Ovary (tissue), 10 donors: ENCODE measurements at places on chromosomes 4 and X.

GRCh38 chr4:1011022-1011665 lies at the start of gene FGFRL1:
FGFRL1 (plus strand) TSS chr4:1011626; CDS start chr4:1012486, 860 bp downstream.
- peak; percentile 95 for DNase-seq

DNA sequence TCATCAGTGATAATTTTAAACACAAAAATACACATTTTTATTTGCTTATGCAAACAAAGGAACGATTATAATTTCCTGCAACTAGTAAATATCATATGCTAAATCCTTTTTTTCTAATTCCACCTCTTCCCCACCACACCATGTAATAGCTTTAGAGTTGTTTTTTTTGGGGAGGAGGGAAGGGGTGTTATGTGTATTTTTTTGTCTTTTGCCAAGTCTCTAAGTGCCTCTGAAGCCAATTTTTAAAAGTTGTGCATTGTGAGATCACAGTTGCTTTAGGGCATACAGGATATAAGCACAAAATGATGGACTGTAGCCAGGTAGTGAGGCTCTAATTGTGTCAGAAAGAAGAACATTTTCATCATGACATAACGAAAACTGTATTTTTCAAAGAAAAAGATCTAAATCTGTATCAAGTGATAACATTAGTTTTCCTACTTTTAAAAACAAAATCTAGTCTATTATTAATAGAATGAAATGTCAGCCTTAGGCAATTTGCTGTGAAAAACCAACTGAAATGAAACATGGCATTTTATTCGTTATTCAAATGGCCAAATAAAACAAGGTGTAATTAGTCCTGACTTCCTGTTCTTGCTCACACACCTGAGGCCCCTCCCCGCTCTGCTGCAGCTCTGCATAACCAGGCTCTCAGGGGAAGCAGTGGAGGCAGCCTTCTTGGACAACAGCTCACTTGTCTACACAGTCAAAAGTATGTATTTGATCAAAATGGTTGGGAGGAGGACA lies 157.4 kb downstream of the PALLD start:
- DNase-seq, result no peak

- DNase-seq, result no peak
These were observed 306.0 kb downstream of the RPA4 start for GRCh38 chrX:97189668-97190067.

DNA sequence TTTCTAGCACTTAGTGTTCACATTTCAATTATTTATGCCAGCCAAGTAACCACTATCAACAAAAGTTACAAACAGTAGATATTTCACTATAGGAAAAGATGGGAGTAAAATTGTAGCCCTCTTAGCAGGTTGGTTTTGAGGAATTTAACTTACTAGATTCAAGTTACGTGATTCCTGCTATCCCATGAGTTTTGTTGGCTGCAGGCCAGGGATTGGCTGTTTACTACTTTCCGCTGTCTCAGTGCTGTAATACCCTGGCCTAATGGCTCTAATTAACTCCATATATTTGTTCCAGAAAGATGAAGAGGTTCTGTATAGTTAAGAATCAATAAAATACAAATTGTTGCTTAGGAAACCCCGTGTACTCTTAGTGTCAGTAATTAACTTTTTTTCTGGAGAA lies 55.5 kb upstream of the MAGED1 start:
- DNase-seq, result peak; percentile 51

- DNase-seq, result no peak
These were observed 654.4 kb downstream of the IQCM start for GRCh38 chr4:149161247-149161646.

- no peak for DNase-seq
These were observed 16.2 kb upstream of the GNRHR start for GRCh38 chr4:67770422-67770821.

- DNase-seq, result no peak
These were observed 1.8 kb downstream of the PRSS12 start for GRCh38 chr4:118350961-118351360.

- DNase-seq, result no peak
These were observed 168.5 kb upstream of the SH3RF1 start for GRCh38 chr4:169439244-169439643.

- no peak for DNase-seq
These were observed 10.2 kb downstream of the SAP30 start for GRCh38 chr4:173380987-173381386.

GRCh38 chrX:69176053-69176452 lies 10.8 kb upstream of the PJA1 start:
- DNase-seq, result no peak

GRCh38 chrX:122238801-122239200 lies 945.3 kb upstream of the GRIA3 start:
- DNase-seq, result no peak

- peak; percentile 57 for DNase-seq
These were observed 81.7 kb downstream of the PWWP3B start for GRCh38 chrX:106249706-106250379.

- no peak for DNase-seq
These were observed 23.1 kb downstream of the DACH2 start for GRCh38 chrX:86171366-86171765.

- DNase-seq, result no peak
These were observed 30.2 kb upstream of the NKX6-1 start for GRCh38 chr4:84529169-84529751.

DNA sequence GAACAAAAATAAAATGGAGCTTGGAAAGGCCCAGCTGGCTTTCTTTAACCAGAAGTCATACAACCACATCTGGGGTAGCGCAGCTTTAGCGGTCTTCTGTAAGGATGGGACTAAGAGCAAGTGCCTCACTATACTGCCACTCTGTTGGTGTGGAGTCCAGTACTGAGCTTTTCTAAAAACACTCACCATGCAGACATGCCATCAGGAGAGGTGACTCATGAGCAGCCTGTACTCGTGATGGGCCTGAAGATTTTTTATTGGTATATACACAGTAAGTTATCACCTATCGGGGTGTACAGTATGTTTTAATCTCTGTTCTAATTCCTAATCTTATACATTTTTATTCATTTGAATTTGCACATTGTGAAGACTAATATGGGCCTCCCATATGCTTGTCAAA lies 9.6 kb downstream of the PPP3CA start:
- no peak for DNase-seq

GRCh38 chrX:94053575-94053974 lies 379.6 kb downstream of the FAM133A start:
- DNase-seq, result no peak

DNA sequence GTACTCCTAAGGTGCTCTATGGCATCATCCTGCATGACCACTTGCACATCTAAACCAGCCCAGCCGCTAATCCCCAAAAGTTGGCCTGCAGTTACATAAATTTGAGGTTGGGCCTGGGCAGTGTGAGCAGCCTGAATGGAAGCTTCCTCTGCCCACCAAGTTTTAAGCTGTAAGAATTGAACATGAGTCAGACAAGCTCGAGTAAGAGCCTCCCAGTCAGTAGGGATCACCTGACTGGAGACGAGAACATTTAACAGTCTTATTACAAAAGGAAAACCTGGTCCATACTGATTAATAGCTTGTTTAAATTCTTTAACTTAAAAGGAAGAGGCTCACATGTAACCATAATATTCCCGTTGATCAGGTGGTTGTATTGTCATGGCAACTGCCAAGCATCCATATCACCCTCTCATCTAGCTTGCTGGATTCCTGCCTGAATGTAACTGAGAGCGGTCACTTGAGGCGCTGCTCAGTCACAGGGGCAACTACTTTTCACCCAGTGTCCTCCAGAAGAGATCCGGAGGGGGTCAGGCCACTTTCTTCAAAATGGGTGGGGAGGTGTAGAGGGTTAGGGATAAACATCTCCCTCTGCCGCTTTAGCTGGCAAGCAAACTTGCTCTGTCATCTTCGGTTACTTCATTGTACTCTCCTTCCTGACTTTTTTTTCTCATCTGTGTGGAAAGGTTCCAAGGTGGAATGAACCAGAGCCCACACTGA lies 56.6 kb upstream of the WDR1 start:
- DNase-seq, result no peak

GRCh38 chr4:13523591-13524503 lies 20.5 kb downstream of the NKX3-2 start:
- no peak for DNase-seq

GRCh38 chr4:86487738-86488348 lies 106.3 kb upstream of the PTPN13 start:
- no peak for DNase-seq

DNA sequence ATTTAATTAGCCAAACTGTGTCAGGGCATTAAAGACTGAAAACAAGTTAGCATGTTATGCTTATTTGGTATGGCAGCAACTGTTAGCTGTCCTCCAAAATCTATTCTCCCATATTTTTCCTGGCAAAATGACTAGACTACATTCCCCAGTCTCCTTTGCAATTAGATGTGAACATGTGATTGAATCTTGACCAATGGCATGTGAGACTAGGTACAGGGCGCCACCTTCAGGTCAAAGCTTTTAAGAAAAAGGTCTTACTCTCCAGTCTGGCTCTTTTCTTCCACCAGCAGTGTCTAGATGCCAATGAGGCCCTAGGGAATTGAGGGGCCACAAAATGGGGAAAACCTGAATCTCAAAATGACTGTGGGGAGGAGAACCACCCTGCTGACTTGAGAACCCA lies 408.2 kb downstream of the SMARCA1 start:
- no peak for DNase-seq

- no peak for DNase-seq
These were observed 3.6 kb upstream of the LEF1 start for GRCh38 chr4:108172231-108172752.

GRCh38 chr4:7381221-7381889 lies 53.4 kb downstream of the PSAPL1 start:
- DNase-seq, result peak; percentile 20

DNA sequence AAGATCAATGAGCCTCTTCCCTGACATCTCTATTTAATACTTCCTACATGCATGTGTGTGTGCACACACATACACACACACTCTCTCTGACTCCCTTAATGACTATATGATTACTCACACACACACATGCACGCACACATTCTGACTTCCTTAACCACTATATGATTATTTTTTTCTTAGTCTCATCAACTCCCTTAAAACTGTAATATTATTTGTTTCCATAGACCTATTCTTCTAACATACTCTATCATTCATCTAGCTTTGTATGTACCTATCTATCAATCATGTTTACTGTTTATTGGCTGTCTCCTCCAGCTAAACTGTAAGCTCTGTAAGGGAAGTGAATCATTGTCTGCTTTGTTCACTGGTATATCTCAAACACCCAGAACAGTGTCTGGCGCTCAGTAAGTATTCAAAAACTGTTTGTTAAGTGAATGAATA lies 236.6 kb downstream of the RASL11B start:
- no peak for DNase-seq

DNA sequence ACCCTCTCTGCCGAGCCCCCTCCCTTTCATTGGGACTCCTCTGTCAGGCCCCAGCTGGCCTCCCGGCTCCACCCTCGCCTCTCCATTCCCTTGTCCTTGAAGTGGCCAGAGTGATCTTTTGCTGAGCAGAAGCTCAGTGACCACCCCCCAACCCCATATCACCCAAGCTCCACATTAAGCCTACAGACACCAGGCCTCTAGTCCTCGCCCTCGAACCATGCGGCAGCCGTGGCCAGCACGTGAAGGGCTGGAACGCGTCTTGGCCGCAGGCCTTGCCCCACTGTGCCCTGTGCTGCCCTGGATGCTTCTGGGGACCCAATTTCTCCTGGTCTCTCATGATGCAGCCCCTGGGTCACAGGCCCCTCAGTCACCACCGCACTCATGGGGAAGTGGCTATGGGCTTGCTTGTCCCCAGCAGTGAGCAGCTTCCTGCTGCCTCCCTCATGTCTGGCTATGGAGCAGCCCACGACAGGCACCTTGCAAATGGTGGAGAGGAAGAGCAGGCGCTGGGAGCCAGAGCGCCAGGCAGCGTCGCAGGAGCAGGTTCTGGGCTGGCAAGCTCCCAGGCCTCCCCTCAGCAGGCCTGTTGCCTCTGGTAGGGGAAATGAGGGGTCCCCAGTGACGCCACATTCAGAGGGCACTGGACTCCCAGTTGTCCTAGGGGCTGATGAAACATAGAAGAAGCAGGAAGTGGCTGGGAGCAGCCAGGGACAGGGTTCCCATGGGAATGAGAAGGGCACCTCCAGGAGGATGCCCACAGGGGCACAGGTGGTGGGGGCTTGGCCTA lies 757 bp upstream of the SRPK3 start:
- no peak for DNase-seq
